ENCODE measurements at places on chromosomes 5 and 9.
A peak's percentile ranks its signal among the peaks of the same experiment; 100 is the strongest.

- no peak for DNase-seq
Measured at GRCh38 chr5:164350236-164350635, 844.8 kb downstream of the MAT2B start.

- no peak for DNase-seq
Measured at GRCh38 chr5:35487233-35488025, 130.2 kb upstream of the SPEF2 start.

DNA sequence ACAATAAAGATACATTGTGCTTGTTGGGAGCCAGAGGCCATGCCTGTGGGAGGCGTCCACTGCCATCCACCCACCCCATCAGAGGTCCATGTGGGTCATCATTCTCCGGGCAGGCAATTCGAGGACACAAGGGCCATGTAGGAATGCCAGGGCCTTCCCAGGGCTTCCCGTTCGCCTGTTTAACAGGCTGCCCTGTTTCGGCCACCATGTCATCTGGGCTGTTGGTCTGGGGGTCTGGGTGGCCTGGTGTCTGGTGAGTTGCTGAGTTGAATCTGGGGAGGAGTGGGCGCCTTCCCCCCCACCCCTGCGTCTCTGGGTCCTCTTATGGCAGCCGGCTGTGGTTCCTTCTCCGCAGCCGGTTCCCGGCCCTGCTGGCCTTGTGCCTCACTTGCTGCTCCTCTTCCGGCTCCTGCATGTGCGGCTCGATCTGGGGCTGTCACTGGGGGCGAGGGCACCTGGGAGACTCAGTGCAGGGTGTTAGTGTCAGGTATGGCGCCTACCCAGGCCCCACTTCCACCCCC is 117.4 kb downstream of the WNK2 start:
- DNase-seq = peak; percentile 9

GRCh38 chr5:132104556-132104955 is 31.0 kb downstream of the CSF2 start:
- peak; percentile 64 for DNase-seq

DNA sequence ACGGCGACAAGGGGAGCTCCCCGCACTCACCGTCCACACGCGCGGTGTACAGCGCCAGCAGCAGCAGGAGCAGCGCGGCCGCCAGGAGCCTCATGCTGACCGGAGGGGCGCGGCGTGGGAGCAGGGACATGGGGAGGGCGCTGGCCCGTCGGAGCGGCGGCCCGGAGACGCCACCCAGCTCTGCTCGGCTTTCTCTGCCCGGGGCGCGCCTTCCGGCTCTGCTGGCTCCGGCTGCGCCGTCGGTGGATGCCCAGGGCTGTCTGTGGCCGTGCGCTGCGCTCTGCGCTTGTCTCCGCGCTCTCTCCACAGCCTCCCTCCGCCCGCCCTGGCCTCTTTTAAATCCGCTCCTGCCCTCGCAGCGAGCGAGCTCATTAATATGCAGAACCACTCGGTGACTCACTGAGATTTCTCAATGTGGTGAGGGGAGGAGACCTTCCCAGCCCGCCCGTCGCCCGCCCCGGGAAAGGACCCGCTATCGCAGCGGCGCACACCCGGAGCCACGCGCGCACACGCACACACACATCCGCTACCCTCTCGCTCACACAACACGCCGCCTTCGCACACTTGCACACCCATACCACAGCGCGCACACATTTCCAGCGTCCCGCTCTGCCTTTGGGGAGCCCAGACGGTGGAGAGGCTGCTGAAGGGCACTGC is at the start of gene CXCL14:
TSS of gene CXCL14 (minus strand) at position 307 of the 657 bp plus-strand sequence. CDS start at position 94, 213 bp downstream.
- peak; percentile 85 for DNase-seq

- no peak for DNase-seq
Measured at GRCh38 chr5:128202320-128202719, 118.8 kb downstream of the SLC12A2 start.

DNA sequence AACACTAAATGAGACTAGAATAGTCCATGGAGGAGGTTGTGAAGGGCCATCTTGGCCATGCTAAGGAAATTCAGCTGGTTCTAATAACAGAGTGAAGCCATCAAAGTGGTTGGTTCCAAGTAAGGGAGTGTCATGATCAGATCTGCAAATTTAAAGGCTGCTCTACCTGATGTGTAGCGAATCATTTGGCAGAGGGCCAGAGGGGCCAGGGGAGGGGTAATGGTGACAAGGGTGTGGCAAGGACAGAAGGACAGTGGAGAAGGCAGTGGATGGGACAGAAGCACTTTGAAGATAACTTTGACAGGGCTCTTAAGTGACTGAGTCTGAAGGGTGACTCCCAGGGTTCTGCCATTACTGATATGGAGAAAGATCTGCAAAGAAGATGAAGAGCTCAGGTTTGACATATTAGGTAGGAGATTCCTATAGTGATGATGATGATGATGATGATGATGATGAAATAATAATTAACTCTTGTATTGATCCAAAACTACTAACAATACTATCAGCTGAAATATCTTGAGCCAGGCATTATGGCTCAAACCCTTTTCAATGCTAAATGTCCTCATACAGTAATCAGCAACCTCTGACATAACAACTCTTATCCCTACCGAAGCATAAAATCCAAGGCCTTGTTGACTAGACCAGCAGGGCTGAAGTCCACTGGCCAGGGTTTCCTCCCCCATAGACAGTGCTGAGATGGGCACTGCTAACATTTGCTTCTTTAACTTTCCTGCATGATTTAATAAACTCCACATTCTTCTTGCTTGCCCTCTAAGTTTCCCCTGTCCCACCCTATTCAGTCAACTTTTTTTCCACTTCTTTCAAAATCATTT is 20.0 kb downstream of the KIAA1191 start:
- DNase-seq = no peak

DNA sequence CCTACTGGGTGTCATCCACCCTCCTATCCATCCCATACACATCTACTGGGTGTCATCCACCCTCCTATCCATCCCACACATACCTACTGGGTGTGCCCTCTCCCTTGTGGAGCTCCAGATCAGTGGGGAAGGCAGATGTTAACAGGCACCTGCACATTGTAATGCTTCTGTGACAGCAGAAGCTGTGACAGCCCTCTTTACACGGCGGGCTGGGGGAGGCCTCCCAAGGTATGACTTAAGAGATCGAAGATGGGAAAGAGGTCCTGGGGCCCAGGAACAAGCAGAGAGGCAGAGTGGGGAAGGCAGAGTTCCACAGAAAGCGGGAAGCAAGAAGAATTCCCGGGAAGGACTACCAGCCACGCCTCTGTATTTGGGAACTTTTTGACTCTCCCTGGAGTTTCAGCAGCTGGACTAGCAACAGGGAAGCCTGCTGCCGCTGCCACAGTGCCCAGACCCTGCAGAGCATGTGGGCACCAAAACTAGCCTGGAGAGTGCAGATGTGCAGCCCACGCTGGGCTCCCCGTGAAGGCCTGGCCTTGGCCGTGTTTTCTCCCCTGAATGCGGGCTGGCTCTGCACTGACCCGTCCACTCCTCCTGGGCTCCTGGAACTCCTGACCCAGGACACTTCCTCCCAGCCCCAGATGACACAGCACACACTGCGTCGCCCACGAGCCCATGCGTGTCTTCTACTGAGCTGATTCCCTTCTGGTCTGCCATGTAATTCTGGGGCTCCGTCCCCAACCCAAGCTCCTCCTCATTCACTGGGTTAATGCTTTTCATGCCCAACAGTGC is 9.3 kb downstream of the TOR1A start:
- DNase-seq = no peak

GRCh38 chr5:92092239-92092638 is 709.1 kb upstream of the ARRDC3 start:
- DNase-seq = no peak

GRCh38 chr5:128436749-128437188 is 101.3 kb downstream of the FBN2 start:
- DNase-seq = no peak

- DNase-seq = no peak
Measured at GRCh38 chr5:121239951-121240350, 611.7 kb upstream of the FTMT start.

DNA sequence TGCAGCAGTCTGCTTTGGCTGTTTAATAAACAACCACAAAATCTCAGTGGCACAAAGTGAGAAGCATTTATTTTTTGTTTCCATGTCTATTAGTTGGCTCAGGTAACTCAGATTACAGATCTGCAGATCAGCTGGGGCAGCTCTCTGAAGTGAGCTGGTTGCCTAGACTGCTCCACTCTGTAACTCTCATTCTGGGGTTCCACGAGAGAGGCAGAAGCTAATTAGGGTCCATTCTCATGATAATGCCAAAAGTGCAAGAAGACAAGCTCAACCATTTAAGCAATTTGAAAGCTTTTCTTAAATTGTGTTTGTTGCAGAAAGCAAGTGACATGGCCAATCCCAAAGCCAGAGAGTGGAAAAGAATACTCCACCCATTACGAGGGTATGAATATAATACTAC is 13.2 kb downstream of the MEIKIN start:
- no peak for DNase-seq

DNA sequence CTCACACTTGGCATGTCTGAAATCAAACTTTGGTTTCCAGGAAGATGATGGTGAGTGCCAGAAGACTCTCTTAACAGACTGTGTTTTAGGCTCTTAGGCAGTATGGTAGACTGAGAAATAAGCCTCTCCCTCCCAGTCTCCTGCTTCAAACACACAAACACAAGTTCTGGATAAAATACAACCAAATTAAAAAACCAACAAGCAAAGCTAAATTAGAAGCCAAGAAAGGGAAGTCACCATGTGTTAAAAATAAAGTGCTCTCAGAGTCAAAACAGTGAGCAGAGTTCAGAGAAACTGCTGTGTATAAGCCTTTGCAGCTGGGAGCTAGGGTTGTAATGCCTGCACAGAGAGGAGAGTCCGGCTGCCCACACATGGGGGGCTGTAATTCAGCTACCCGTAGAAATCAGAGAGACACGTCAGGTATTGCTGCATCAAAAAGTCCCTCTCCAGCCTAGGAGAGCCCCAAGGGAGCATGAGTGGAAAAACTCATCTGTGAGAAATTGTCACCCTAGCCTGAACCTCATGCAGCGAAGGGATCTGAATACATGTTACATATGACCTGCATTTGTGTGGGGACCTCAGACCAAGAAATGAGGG is 62.6 kb downstream of the ANGPTL2 start:
- DNase-seq = no peak

- no peak for DNase-seq
Measured at GRCh38 chr5:158200619-158201018, 341.7 kb upstream of the CLINT1 start.

- no peak for DNase-seq
Measured at GRCh38 chr5:66744040-66744439, 147.8 kb downstream of the MAST4 start.

DNA sequence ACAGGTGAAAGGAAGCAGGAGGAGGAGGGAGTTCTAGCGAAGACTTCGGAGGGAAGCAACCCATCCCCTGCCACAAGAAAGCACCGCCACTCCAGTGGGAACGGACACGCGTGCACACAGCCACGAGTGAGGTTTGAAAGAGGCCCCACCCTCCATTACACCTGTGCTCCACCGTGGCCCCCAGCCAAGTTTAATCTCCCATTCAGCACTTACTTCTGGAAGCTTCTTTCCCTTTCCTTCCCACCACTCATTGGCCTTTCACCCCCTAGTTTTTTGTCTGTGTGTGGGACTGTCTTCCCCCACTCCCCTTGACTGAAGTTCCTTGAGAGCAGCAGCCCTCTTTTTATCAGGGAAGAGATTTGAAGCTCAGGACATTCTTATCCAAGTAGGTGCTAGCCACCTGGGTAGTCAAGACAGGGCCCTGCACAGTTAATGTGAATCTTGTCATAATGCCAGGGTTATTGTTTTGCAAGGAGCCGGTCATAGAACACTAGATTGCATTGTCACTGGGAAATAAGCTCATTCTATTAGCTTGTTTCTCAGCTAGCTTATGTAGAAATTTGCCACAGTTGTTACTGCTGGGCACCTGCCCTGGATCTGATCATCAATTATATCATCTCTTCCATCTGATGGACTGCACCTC is 256.0 kb downstream of the DOCK8 start:
- no peak for DNase-seq

- DNase-seq = no peak
Measured at GRCh38 chr5:149156435-149157083, 15.3 kb downstream of the ABLIM3 start.

DNA sequence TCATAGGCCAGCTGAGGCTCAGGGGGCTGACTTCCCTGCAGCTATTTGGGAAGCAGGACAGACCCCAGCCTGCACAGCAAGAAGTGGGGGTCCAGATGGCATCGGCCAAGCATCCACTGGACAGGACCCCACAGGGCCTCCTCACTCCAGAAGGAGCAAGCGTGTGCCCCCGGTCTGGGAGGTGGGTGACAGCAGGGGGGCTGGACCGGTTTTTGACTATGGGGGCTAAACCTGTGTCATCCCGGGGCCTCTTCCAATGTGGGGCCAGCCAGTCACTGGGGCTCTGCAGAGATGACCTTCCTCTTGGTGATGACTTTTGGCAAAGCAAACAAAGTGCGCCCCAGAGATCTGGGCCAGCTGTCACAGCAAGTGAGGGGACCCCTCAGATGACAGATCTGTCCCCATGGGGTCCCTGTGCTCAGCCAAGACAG is 163.9 kb downstream of the OLFM1 start:
- DNase-seq = no peak

GRCh38 chr5:168899673-168900072 is 320.5 kb upstream of the PANK3 start:
- no peak for DNase-seq

- DNase-seq = no peak
Measured at GRCh38 chr5:133324926-133325325, 273.1 kb downstream of the HSPA4 start.

DNA sequence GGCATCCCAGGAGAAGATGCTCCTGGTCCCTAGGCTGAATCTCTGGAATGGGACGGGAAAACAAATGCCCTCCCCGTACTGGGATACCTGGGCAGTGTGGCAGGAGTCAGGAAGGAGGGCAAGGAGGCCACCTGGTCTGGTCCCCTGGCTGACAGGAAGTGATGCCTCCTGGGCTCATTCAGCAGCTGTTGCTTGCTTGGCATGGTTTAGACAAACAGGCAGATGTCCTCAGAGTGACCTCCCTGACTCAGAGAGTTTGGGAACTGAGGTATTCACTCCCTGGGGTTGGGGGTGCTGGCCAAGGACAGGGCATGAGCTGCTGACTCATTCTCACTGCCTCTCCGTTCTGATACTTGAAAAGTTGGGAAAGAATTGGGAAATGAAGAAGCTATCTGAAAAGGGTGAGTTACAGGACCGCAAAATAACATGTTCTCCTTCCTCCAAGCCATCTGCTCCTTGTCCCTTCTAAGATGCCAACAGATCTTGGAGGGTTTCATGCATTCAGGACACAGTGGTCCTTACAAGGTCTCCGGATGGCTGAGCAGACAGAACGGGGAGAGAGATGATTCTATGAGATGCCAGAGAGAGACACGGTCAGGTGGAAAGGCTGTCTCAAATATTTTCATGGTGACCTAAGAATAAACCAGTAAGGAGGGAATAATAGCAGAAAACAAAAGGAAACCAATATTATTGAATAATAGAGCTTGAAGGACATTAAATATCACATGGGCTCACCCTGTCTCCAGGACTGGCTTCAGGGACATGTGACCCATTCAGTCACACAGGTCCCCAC is 534.5 kb downstream of the BNC2 start:
- peak; percentile 98 for DNase-seq

All from AG20443 (cell line).